ENCODE measurements at places on chromosomes 7 and 10.

DNA sequence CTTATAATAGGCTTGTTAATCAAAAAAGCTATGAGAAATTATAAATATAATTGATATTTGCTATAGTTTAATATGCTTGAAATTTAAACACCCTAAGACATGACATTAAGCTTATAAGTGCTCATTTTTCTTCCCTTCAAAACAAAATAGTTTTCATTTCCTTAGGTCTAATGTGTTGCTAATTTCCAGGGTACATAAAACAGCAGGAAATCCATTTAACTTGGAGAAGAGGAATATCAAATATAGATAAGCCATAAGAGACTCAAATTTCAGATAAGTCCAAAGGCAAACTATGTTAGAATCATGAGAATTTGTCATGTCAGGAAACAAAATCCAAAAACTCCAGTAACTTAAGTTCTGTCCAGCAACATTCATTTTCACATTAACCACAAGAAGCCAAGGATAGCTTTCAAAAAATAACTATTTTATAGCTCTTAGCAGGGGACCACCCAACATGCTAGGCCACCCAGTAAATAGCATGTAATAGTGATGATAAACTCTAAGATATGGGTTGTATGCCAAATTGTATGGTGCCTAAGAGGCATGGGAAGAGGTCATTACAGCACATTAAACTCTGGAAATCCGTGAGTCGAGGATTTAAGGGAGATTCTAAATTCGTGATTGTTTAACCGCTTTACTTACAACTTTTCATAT is 298.1 kb downstream of the CRPPA start:
- no peak for DNase-seq

- no peak for DNase-seq
These were observed 10.9 kb upstream of the LGI1 start for GRCh38 chr10:93746844-93747284.

GRCh38 chr10:3882855-3883254 is 97.8 kb upstream of the KLF6 start:
- no peak for DNase-seq

DNA sequence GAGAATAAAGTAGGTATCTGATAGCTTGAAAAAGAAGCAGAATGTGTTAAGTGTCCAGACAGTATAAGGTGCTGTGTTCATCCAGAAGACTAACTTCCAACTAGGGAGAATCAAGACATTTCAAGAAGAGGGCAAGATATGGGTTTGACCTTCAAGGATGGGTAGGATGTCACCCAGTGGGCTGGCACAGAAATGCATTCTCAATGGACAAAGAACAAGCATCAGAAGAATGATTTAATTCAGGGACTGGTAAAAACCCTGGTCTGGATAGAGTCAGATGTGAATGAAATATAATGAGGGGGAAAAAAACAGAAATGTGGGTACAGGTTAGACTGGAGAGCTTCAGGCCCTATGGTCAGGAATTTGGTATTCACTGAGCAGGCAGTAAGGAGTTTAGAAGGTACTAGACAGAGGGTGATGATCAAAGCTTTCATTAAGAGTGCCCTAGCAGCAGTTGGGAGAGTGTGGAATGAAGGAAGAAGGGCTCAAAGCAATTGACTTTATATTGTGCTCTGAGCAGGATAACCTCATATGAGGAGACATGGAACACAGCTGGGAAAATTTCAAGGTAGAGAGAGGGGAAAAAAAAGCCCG is 180.7 kb upstream of the ANK3 start:
- DNase-seq, result no peak

GRCh38 chr7:140197218-140197890 is 20.6 kb upstream of the KDM7A start:
- no peak for DNase-seq

DNA sequence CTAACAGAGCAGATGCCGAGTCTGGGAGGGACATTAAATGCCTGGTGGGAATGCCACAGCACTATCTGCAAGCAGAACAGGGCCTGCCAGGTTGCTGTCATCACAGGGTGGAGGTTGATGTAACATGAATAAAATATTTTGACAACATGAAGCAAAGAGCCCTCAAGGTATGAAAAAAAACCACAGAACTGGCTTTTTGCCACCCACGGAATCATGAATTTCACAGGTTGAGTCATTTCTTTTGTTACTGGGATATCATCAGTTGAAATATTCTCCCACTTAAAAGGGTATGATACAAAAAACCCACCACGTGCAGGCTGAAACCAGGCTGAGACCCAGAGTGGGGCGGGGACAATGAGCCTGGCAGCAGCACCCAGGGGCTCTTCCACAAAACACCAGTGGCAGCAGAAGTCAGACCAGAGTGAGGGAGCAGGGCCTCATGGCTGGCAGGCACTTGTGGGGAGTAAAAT is 220.1 kb downstream of the TNS3 start:
- no peak for DNase-seq

DNA sequence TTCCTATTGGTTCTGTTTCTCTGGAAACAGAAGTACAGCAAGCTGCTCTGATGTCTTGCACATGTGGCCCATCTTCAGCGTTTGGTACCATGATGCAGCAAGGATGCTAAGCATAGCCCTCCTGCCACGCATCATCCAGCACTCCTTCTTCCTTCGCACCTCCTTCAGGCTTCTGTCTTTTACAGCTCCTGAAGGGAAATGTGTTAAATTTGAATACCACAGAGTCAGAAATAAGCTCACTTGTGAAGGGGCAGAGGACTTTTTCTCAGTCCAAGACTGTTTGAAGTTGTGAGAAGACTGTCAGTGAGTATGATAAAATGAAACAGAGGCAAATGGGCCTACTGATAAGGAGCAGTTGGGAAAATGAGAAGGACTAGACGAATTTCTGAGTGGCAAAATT is 20.7 kb downstream of the TSPAN13 start:
- no peak for DNase-seq

- DNase-seq, result peak; percentile 38
These were observed 48.3 kb upstream of the FAM171A1 start for GRCh38 chr10:15419279-15419874.

GRCh38 chr10:91838199-91838598 is 40.0 kb downstream of the TNKS2 start:
- no peak for DNase-seq

GRCh38 chr7:131328377-131329175 is 900 bp downstream of the MKLN1 start:
- DNase-seq, result no peak

DNA sequence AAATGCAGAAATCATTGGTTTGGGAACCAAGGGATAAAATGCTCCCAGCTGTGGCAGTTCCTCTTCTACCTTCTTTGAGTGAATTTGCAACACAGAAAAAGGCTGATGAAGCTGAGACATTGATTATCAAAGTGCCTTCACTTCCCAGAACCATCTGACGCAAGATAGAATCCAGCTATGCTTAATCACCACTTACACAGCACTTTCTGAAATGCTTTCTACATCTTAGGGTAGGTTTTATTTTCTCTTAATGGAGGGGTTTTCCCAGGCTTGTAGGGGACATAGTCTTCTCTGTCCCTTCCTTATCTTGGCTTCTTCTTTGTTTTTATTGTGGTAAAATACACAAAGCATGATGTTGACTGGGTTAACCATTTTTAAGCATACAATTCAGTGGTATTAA is 332.6 kb upstream of the ZNF32 start:
- no peak for DNase-seq

- DNase-seq, result no peak
These were observed 129.6 kb downstream of the CNOT4 start for GRCh38 chr7:135380351-135380750.

GRCh38 chr10:25083546-25084111 is 67.2 kb downstream of the THNSL1 start:
- no peak for DNase-seq

DNA sequence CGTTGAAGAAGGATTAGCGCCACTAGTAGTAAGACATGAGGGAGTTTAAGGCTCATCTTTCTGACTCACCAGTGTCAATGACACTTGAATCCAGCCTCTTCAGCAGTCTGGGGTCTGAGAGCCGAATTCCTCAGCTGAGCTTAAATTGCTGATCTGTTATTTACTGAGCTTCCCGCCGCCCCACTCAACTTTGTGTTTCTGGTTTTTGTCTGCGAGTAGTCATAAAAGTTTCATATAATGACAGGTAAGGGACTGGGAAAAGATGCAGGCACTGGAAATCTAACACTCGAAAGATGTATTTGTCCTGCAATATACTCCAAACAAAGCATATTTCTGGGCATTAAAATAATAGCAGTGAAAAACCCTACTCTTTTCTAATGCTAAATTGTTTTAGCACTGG is 51.2 kb upstream of the RELN start:
- DNase-seq, result no peak

GRCh38 chr10:126387931-126388911 is at the start of gene ADAM12:
TSS of gene ADAM12 (minus strand) at chr10:126388477. CDS start at chr10:126388145, 332 bp downstream.
- no peak for DNase-seq

All from DND-41 (cell line).